T-helper 17 cell (primary cell): ENCODE measurements at places on chromosomes 13 and 19. TPM values are rescaled to one million over a fixed set of nuclear protein-coding genes. Genes with fewer than 3 reads are reported as not detected.

DNA sequence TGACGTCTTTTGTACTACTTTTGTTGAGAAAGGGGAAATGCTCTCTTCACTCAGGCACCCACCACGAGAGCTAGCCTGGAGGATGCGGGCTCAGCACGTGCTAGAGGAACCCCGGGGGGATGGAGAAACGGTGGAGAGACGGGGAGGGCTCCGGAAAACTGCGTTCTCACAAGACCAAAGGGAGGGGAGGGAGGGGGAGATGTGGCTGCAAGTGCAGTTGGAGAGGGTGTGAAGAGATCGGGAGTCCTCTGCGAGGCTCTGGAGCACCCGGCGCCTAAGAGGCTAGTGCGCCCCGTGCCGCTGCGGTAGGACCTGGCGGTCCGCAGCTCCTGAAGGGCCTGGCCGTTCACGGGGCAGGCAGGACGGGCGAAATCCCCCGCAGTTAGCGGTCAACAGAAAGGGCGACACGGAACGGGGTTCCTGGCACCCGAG, 43.4 kb upstream of the XPO4 start:
- DNase-seq: no peak

The B3GNT8 gene
- total RNA-seq: 3.4 TPM

DNA sequence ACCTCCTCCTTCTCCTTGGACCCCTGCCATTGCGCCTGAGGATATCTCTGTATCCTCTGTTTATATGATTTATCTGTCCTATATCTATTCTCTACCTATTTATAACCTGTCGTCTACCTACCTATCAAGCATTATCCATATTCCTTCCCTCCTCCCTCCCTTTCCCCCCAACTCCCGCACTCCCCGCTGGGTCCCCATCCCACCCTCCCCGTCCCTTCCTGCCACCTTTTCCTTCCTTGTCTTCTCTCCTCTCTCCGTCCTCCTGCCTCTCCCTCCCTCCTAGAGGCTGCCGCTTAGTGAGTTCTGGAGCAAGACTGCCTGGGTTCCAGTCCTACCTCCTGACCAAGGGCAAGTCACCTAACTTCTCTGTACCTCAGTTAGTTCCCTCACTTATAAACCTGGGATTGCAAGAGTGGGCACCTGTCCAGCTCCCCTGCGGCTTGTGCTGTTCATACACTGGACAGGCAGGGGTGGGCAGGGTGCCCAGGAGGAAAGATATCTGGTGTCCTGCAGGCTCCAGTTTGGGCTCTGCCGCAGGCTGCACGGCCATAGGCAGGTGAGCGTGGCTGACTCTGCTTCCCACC, 16.1 kb downstream of the TTYH1 start:
- DNase-seq: no peak

- no peak for DNase-seq
These were observed at the start of gene KCTD15 for GRCh38 chr19:33796164-33796875. TSS of gene KCTD15 (plus strand) at chr19:33796870. CDS start at chr19:33800455, 3,585 bp downstream.

- peak; percentile 60 for DNase-seq
These were observed 16.5 kb upstream of the FOSB start for GRCh38 chr19:45451131-45451849.

GRCh38 chr19:16013181-16013850, 63.0 kb upstream of the TPM4 start:
- DNase-seq: no peak

DNA sequence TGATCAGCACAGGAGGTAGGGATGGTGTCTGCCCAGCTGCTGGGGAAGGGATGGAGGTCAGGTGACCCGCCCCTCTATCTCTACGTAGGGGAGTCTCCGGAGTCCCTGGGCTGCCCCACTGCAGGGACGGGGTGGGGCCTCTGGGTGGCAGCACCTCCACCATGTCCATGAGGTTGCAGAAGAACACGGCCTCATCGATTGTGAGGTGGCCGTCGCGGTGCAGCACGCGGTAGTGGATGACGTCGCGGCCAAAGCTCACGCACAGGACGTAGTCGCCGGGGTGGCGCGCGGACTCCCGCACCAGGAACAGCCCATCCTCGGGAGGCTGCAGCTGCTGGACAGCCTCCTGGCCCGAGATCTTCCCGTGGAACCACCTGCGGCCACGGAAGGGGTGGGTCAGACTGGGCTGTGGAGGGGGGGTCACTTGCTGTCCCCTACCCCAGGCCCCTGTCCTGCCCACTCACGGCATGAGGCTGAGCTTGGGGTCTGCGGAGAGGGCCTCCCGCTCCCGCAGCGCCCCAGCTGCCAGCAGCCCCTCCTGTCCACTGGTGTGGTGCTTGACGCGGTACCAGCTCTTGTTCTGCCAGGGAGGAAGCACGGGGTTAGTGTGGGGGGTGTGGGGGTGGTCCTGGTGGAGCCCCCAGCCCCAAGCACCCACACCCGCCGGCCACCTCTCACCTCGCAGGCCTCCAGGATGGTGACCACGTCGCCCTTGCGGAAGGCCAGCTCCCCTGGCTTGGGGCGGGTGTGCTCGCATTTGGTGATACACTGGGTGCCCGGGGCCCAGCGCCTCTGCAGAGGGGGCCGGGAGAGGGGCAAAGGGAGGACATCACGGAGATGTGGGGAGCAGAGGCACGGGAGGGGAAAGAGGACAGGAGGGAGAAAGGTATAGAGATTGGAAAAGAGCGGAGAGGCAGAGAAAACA, 2.3 kb downstream of the MATK start:
- DNase-seq: no peak

The TEX101 gene
- total RNA-seq: not detected

- no peak for DNase-seq
These were observed 505.6 kb downstream of the GPC5 start for GRCh38 chr13:91904005-91904404.

The METTL21C gene
- total RNA-seq: not detected

The ZNF878 gene
- not detected for total RNA-seq

DNA sequence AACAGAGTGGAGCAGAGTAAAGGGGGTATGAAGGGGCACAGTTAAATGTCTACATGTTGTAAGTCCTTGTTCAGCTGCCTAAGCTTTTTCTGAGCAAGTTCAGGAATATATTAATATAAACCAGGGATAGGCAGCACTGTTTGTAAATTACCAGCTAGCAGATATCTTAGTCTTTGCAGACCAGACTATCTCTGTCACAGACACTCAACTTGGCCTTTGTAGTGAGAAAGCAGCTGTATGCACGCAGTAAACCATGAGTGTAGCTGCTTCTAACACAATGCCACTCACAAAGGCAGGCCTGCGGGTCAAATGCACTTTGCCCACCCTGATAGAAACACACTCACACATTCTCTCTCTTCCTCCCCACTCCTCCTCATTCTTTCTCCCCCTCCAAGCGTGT, 1016.9 kb downstream of the UQCRFS1 start:
- DNase-seq: no peak

The MADCAM1 gene
- total RNA-seq: 0.31 TPM

DNA sequence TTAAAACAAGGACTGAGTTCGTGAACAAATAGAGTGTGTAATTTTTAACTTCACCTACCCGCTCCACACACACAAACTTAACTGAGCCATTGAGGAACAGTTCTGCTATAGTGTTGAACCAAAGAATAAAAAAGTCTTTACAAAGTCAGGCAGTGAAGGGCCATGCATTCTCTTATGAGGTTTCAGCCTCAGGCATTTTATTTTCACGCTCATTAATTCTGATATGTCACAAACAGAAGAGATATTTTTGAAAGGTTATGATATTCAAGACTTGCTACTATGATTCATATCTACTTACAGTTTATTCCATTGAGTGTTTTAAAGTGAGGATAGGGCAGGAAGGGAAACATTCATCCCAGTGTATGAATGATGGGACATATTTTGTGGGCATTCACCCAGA, 282.2 kb downstream of the SLITRK5 start:
- no peak for DNase-seq

GRCh38 chr13:109783447-109783814, 3.0 kb downstream of the IRS2 start:
- DNase-seq: no peak

The SOHLH2 gene
- total RNA-seq: not detected

DNA sequence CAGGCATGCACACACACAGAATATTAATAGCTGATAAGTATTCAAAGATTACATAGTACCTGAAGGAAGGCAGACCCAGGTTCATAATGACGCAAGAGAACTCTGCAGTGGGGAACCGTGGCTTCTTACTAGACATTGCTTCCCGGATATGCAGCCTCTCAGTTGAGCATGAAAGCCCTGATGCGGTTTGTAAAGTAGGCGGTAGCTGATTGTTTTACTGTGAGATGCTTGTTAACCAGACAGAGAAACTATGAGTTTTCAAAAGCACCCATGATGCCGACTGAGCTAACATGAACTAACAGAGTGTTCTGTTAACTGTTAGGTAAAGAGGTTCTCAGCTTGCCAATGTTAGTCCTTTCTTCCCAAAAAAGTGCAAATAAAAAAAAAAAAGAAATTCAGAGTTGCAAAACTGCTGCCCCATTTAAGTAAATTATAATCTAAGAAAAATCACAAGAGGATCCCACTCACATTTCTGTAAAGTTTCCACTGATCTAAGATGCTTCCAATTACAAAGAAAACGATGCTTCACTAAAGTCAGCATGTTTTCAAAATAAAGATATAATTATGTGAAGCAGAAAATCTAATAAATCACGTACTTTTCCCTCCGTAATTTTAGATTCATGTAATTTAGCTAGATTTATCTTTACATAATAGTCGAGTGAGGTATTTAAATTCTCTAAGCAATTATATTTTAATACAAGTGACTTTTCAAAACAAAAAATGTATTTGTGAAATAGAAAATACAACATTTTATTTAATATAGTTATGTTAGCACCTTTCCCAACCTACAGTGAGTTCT, 2.2 kb downstream of the FLT1 start:
- no peak for DNase-seq

DNA sequence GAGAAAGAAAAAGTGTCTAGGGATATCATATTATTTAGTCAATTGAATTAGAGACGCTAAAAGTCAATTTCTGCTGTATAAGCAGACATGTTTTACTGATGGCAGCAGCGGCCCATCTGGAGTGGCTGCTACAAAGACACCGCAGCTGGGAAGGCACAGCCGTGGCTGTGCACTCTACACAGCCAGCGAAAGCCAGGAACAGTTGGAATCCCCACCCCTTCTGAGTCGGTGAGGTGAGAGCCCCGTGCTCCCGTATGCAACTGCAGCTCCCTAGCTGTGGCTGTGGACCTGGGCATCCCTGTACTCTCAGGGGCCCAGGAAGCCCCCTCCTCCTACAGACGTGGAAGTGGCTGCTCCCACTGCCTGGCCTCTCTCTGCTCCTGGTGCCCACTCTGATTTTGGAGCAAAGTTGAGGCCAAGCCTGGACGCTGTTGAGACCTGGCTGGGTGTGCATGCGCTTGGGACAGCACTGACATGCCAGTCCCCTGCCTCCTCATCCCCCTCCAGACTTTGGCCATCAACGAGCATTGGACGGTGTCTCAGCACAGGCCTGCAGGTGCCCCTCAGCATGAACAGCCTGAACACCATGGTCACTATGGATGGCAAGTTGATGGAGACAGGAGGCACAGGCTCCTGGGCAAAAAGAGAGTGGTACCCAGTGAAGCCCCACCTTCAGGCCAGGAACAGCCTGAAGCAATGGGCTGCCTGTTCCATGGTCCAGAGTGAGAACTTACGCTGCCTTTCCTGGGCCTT, 944.0 kb upstream of the MIR17HG start:
- DNase-seq: no peak

The CGB5 gene
- total RNA-seq: not detected

- DNase-seq: no peak
These were observed 61.8 kb upstream of the KCTD15 start for GRCh38 chr19:33734913-33735312.

DNA sequence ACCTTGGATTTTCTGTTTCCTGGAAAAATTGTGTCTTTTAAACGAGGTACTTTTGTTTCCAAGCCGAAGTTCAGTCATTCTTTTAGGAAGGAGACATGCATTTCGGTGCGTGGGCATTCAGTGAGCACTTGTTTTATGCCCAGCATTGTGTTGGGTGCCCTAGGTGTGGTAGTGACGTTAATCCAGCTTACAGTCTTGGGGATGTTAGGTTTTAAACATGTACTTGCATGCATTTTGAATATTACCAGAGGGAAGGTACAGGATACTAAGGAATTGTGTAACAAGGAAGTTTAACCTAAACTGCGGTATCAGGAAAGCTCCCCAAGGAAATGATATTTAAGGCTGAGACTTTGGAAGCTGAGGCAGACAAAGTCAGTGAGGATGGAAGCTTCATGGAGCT, 66.3 kb downstream of the ARHGAP35 start:
- no peak for DNase-seq

GRCh38 chr19:6668691-6669090, 1.3 kb downstream of the TNFSF14 start:
- DNase-seq: no peak

- DNase-seq: no peak
These were observed 9.3 kb upstream of the FRY start for GRCh38 chr13:32022311-32022710.

The NOVA2 gene
- total RNA-seq: not detected

The GPX4 gene
- total RNA-seq: 184 TPM

GRCh38 chr13:48161530-48162179, 66.8 kb upstream of the MED4 start:
- no peak for DNase-seq

The ZNF112 gene
- total RNA-seq: not detected

DNA sequence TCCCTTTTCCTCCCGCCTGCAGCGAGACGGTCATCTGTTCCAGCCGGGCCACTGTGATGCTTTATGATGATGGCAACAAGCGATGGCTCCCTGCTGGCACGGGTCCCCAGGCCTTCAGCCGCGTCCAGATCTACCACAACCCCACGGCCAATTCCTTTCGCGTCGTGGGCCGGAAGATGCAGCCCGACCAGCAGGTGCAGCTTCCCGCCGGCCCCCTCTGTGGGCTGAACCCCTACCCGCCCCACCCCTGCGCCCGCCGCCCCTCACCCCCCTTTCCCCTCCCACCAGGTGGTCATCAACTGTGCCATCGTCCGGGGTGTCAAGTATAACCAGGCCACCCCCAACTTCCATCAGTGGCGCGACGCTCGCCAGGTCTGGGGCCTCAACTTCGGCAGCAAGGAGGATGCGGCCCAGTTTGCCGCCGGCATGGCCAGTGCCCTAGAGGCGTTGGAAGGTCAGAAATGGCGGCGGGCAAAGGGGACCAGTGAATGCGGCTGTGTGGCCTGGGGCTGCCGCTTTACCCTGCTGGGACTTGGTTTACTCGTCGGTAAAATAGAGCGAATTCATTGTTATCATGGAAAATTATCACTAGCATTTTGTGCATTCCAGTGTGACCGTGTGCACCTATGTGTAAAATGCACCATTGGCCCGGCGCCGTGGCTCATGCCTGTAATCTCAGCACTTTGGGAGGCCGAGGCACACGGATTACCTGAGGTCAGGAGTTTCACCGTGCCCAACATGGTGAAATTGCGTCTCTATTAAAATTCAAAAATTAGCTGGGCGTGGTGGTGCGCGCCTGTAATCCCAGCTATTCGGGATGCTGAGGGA, 10.6 kb downstream of the VASP start:
- DNase-seq: no peak
